ENCODE measurements at places on chromosomes 5 and 9.

GRCh38 chr5:133336121-133336968 lies 276.0 kb downstream of the FSTL4 start:
- DNase-seq: no peak

GRCh38 chr9:124258607-124259157 lies 933 bp downstream of the NEK6 start:
- no peak for DNase-seq

DNA sequence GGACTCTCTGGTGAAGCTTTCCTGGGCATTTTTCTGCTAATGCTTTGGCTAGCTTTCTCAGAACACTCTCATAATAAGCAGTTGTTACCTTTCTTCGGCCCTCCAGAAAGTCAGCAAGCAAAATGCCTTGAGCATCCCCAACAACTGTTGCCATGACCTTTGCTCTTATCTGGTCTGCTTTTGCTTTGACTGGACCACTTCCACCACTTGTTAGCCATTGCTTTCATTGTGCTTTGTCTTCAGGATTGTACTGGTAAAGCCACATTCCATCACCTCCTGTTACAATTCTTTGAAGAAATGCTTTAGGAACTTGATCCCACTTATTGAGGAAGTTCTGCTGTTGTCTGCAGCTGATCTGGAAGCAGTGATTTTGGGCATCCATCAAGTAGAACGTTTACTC lies 35.7 kb downstream of the RAD50 start:
- DNase-seq: no peak

GRCh38 chr9:89878687-89879086 lies 273.9 kb downstream of the GADD45G start:
- DNase-seq: no peak

DNA sequence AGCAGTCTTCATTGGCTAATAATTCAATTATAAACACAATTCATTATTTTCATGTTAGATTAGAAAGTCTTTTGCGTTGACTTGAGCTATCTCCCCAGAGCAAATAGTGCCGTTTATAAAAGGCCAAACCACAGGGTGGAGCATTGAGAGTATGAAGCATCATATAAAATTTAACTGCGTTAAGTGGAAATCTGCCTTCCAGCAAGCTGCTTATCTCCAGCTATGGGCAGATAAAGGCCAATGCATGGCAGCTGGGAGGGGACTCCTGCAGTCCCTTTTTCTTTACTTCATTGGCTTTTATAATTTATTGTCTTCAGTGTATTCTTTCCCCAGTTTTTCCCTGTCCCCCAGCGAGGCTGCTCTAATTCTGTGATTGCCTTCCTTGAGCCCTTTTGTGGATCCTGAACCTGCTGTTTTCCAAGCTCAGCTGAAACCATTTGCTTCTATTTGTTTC lies 113.7 kb downstream of the TMEM232 start:
- no peak for DNase-seq

DNA sequence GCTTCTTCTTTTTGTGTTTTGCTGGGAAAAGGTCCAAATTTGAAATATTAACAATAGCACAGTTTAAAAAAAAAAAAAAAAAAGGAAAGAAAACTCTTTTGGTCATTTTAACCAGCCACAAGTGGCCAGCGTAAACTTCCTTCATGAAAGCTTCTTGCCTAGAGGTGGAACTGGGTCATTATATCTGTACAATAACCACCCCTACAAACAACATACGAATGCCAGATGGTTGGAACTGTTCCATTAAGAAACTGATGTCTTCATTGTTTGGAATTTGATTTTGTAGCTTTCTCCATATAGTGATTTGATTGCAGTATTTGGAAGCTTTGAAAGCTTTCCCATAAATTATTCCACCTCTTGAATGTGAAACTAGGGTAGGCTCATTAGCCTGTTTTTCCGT lies 18.3 kb upstream of the LPAR1 start:
- DNase-seq: no peak

DNA sequence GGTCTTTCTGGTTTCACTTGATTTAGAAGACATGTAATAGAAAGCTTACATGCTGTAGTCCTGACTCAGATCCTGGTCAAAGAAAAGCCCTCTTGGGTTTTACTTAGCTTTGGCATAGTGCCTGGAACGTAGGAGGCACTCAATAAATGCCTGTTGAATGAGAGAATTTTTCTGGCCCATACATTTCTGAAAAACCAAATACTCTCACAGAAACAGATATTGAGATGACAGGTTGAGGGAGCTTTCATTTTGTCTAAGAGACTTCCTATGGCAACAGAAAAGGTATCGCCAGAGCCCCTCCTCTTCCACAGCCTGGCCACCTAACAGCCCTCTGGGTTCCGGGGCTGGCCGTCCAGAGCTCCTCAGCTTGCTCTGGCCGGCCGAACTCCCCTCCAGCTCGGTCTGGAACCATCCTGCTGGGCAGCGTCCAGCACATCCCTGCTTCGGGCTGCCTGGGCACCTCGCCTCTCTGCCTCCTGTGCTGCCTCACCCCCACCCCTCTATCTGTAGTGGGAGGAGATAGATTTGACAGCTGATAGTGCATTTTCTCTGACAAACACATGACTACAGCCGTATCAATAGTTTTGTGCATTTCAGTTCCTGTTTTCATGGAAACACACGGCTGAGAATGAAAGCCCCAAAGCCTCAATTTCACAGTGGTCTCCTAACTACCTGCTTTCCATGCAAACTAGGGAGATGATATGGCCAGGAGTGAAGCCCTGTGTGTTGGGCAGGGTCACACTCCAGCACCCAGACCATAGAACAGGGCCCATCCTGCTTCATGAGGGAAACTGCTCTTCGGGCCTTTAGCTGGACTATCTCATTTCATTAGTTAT lies 1.1 kb downstream of the IL4 start:
- DNase-seq: no peak

DNA sequence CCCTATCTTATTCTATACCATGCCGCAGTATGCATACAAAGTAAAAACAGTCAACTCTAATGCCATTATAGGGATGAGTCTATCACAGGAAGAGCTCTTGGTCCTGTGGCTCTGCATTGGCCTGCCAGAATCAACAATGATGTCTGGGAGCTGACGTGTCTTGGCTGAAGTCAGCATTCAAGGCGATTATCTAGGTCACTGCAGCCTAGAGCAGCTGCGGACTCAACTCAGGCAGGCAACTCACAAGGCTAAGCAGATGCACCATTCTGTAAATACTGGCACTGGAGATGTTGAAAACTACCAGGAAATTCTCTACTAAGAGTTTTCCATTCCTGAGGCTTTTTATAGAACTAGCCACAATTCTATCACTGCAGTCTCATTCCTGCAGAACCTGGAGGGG lies 13.3 kb downstream of the SPATA9 start:
- DNase-seq: no peak

DNA sequence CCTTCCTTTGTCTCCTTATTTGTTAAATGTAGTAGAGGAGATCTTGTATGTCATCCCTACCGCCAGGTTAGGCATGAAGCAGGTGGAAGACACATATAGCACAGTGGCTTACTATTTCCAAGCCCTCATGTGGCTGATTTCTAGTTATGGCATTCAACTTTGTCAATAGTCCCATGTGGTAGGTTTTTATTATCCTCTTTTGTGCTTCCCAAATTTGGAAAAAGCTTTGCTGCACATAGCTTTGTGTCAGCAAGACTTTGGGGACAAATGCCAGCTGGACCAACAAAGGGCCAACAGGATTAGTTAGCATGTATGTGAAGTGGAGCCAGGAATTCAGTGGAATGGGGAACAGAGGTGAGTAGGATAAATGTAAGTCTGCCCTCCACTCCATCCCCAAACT lies 276.3 kb downstream of the PSAT1 start:
- DNase-seq: no peak

- DNase-seq: no peak
Observed at GRCh38 chr9:113508111-113508749, 44.7 kb downstream of the RGS3 start.

GRCh38 chr5:42944989-42945388 lies 95.1 kb downstream of the ANXA2R start:
- no peak for DNase-seq

GRCh38 chr5:154015071-154015693 lies 23.5 kb downstream of the FAM114A2 start:
- DNase-seq: no peak

- no peak for DNase-seq
Observed at GRCh38 chr5:139146809-139147482, 51.2 kb downstream of the SIL1 start.

DNA sequence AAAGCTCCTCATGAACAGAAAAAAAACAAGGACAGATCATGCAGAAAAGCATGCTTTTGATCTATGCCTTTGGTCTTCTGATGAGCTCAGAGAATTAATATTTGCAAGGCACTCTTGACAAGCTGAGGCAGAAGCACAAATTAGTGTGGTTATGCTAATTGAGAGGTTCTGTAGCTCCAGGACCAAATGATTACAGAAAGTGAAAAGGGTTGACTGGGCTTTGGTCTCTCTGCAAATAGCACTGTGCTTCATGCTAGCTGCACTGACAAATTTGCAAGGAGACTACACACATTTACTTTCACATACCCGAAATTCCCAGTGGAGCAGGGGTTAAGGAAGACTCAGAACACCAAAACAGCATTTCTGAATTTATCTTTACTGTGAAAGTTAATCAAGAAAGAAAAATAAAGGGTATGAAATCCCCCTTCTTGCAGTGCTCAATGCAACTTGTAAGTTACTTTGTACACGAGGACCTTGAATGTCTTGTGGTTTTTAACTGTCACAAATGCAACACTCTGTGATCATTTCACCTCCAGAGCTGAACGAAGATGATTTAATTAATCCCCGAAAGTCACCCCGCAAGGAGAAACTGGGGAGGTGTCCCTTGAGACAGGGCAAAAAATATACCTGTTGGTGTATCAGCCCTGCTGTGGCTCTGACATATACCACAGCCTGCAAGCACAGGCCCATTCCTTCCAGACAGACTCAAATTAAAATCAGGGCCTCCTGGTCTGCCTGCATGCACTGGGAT lies 11.9 kb downstream of the RAPGEF1 start:
- no peak for DNase-seq

Data from activated CD4-positive, alpha-beta T cell treated with anti-CD3 and anti-CD28 coated beads for 4 hours (primary cell).